ENCODE measurements at places on chromosomes 7 and 10.

DNA sequence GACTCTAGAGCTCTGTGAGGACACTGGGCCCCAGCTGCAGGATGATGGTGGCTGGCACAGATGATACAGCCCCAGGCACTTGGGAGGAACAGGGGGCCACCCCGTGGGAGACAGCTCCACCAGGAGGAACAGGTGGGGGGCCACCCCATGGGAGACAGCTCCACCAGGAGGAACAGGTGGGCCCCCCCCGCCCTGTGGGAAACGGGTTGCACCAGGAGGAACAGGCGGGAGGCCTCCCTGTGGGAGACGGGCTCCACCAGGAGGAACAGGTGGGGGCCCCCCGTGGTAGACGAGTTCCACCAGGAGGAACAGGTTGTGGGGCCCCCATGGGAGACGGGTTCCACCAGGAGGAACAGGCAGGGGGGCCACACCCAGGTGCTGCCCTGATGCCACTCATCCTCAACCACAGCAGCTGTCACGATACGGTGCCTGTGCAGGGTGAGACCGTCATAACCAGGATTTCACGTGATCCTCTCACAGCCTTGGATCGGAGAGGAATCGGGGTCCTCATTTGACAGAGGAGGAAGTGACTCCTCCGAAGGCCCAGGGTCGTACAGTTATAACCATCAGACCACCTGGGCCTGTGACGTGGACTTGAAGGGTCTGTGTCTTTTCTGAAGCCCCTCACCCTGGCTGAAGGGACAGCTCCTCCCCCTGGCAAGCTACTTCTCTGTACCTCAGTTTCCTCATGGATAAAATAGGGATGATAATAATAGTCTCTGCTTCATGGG lies 49.2 kb upstream of the NANOS1 start:
- no peak for DNase-seq

DNA sequence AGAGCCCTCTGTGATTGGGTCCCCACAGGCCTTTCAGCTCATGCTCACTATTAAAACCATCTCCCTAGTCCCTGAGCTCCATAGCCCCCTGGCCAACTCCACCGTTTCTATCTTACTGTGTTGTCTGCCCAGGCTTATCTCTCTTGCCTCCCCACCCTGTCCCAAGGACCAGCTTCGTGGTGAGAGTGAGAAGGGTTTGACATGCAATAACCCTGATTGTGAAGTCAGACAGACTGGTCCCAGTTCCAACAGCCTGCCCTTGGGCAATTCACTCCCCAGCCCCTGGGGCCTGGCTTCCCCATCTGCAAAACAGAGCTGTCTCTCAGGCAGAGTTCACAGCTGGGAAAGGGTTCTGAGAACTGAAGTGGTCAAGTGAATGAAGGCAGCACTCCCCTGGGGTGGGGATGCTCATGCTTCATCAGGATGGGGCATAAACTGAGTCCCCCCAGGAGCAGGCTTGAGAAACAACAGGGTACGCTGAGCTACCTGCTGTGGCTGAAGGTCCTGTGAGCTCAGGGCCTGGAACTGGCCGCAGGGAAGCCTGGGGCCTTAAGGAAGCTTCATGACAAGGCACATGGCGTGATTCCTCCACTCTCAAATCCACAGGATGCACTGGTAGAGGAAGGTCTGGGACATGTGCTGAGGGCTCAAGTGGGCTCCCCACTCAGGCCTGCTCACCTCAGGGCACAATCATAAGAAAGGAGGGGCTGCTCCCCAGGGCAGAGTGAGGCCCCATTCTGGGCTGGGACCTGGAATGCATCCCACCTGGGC lies 1.8 kb upstream of the PPIF start:
- no peak for DNase-seq

GRCh38 chr10:14776546-14776945 lies 1.8 kb upstream of the FAM107B start:
- no peak for DNase-seq

- no peak for DNase-seq
Observed at GRCh38 chr10:3068968-3069737, 1.8 kb downstream of the PFKP start.

GRCh38 chr7:23246555-23246954 lies at the start of gene GPNMB:
Gene GPNMB, plus strand, starts transcription at chr7:23246775. Its CDS starts 83 bp downstream, at chr7:23246858.
- no peak for DNase-seq

- DNase-seq = no peak
Observed at GRCh38 chr7:7569615-7570014, 2.9 kb downstream of the MIOS start.

GRCh38 chr7:121384265-121384664 lies 11.8 kb downstream of the FAM3C start:
- DNase-seq = no peak
